ENCODE measurements at places on chromosomes 1 and 21.

- no peak for DNase-seq
These were observed 88.3 kb downstream of the KCNJ6 start for GRCh38 chr21:37827913-37828312.

- DNase-seq, result no peak
These were observed 18.5 kb downstream of the SLC16A1 start for GRCh38 chr1:112937495-112937894.

DNA sequence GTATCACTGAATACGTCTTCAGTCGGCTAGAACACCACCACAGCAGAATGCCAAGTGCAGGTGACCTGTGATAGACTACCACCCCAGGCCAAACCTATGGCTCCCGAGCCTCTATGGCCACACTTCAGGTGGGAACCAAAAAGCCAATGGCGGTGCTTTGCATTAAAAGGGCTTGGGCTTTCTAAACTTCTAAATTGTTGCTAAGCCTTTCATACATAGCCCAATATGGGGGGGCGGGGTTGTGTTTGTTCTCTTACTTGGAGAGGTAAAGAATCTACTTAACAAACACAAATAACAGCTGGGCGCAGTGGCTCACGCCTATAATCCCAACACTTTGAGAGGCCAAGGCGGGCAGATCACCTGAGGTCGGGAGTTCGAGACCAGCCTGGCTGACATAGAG lies 19.7 kb downstream of the USP48 start:
- no peak for DNase-seq

DNA sequence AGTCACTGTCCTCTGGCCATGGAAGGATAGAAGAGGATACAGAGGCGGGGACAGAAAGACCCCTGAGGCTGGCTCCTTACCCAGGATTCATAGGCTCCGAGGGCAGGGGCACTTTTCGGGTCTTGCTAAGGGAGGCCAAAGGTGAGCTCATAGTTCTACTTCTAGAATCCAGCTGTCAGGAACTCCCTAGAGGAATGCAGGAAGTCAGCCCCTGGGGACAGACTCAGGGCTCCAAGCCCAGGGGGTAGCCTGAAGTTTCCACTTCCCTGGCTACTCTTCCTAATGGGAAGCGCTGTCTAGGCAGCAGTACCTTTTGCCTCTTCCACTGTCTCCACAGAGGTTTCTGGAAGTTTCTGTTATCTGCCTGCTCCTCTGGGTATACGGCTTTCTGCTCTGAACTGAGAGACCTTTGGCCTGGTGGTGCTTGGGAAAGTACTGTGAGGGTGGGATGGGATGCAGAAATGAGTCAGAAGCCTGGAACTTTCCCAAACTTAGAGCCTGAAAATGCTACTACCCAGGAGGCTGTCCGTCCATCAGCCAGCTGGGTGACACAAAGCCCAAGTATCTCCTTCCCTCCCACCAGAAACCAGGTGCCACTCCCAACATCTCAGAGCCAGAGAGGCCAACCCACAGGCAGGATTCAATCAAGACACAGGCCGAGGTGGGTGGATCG lies 3.6 kb downstream of the UBXN11 start:
- DNase-seq, result no peak

- DNase-seq, result no peak
These were observed 14.5 kb downstream of the PLA2G4A start for GRCh38 chr1:186843226-186843625.

DNA sequence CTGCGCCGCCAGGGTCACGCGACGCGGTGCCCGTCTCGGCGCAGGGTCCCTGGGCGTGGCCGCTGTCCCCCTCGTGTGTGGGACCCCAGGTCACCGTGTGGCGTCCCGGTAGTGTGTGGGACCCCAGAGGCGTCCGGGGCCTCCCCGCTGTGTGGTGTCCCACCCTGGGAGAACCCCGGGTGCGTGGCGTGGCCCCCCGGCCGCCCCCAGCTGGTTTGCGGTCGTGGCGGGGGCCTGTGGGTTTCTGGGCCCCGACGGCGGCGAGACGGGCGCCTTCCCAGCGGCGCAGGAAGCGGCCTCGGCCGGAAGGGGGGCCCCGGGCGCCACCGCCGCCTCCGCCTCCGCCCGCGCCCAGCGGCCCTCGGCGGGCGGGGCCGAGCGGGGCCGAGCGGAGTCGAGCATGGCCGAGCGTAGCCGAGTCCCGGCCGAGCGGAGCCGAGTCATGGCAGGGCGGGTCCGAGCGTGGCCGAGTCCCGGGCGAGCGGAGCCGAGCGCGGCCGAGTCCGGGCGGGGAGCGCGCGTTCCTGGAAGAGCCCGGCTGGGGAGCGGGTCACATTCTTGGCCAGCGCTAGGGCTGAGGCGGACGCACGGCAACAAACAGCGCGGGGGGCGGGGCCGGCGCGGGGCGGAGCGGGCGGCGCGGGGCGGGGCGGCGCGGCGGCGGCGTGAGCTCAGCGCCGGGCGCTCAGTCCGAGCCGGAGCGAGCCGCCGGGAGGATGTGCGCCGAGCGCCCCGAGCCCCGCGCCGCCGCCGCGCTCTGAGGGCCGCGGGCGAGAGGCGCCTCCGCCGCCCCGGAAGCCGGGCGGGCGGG lies 568 bp upstream of the SKI start:
- DNase-seq, result peak; percentile 77

DNA sequence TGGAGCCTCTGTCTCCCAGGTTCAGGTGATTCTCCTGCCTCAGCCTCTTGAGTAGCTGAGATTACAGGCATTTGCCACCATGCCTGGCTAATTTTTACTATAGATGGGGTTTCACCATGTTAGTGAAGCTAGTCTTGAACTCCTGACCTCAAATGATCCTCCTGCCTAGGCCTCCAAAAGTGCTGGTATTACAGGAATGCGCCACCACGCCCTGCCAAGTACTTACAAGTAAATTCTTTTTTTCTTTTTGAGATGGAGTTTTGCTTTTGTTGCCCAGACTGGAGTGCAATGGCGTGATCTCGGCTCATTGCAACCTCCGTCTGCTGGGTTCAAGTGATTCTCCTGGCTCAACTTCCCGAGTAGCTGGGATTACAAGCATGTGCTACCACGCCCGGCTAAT lies 42.5 kb downstream of the RPRD2 start:
- DNase-seq, result no peak

- DNase-seq, result no peak
These were observed 95.9 kb downstream of the ZC3H11B start for GRCh38 chr1:219517031-219517430.

GRCh38 chr1:204080163-204080903 lies 7.4 kb downstream of the SOX13 start:
- DNase-seq, result peak; percentile 97

- DNase-seq, result no peak
These were observed 62.6 kb downstream of the SPAG17 start for GRCh38 chr1:118122234-118123004.

DNA sequence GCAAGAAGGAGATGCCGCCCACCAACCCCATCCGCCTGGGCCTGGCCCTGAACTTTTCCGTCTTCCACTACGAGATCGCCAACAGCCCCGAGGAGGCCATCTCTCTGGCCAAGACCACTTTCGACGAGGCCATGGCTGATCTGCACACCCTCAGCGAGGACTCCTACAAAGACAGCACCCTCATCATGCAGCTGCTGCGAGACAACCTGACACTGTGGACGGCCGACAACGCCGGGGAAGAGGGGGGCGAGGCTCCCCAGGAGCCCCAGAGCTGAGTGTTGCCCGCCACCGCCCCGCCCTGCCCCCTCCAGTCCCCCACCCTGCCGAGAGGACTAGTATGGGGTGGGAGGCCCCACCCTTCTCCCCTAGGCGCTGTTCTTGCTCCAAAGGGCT lies 732 bp downstream of the SFN start:
- DNase-seq, result no peak

DNA sequence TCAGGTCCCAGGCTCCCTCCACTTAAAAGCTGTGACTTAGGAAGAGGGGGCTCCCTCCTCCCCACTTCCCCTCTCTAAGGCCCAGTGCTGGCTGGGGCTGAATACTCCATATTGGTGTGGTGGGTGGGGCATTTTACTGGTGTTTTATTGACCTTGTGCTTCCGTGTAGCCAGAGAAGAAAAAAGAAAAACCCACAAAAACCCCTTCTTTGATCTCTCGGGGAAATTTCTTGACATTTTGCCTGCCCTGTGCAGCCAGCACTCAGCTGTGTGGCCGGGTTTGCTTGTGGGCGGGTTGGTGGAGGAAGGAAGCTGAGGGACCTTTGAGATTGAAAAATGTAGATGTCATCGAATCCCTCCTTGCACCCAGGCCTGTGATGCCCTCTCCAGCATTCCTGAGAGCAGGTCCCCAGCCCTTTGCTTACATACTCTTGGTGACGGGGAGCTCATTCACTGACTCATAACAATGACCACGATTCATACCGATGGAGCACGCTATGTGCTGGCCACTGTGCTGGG lies 24.8 kb downstream of the TNFRSF8 start:
- no peak for DNase-seq

DNA sequence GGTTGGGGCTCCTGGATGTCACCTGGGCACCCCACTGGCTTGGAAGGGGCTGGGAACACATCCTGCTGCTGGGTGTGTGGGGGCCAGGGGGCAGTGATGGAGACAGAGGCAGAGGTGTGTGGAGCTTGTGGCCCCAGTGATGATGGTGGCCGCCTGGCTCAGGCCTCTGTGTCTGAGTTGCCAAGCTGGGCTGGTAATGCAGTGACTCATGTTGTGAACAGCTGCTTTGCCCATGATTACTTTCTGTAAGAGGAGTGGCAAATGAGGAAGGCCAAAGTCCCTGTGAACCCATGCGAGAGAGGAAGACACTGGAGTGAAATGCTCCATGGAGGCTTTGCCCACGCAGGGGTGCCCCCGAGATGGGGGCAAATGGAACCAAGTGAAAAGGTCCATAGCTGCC lies 86.8 kb downstream of the KCNJ6 start:
- DNase-seq, result no peak

DNA sequence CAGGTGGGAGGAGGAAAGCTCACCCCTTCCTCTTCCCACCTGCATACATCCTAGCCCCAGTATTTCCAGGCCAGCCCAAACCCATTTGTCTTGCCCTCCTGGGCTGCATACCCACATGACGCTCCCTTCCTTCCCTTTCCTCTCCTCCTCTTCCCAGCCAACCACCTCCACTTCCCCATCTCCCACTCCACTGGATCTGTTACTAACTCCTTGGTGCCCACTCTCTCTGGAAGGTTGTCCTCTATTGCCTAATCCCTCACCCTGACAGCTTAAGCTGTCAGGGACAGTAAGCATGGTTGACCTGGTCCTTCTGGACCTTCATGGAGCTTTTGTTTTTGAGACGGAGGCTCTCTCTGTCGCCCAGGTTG lies 23.0 kb upstream of the SYNC start:
- DNase-seq, result no peak

DNA sequence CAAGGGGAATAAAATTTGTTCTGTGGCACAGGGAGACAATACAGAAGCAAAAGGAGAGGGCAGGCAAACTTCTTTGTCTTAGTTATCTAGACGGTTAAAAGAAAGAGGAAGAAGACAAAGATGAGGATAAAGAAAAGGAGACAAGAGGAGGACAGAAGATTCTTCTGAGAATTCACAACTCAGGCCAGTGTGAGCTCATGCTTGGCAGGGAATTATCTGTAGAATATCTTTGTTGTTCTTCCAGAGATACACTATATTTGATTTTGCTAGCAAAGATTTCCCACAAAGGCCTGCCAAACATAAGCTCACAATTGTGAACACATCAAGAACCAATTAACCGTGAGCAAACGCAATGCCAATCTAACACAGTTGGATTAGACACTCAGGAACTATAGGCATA lies 21.4 kb downstream of the SLC16A1 start:
- DNase-seq, result no peak

DNA sequence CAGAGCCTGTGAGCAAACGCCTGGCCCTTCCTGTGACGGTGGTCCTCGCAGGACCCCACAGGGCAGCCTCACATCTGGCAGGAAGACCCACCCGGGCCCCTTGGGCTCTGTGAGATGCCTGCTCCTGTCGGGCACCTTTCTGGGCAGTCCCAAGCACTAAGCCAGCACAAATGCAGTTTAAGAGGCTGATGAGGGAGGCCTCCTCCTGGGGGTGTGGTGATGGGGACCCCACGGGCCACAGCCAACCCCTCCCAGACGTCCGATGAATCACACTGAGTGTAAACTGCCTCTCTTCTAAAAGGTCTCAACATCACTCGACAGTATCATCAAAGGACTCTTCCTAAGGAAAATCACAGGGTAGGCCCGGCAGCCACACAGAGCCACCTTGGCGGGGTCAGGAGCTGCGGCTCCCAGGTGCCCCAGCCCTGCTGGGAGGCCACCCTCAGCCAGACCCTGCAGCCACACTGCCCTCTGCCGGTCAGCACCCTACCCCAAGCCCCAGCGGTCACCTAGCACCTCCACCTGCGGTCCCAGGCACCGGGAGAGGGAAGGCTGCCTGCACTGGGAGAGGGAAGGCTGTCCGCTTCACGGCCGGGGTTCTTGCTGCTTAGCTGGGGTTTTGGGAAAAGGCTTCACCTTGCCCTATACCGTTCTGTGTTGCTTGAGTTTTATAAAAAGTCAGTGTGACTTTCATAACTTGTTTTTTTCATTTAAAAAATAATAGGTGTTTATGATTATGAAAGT lies 3.9 kb upstream of the PRKCZ start:
- DNase-seq, result no peak

GRCh38 chr1:111593403-111594305 lies 25.9 kb upstream of the RAP1A start:
- no peak for DNase-seq

GRCh38 chr1:246267896-246268295 lies 239.2 kb downstream of the SMYD3 start:
- DNase-seq, result no peak

GRCh38 chr1:15757016-15757543 lies 1.5 kb upstream of the FBLIM1 start:
- DNase-seq, result no peak

DNA sequence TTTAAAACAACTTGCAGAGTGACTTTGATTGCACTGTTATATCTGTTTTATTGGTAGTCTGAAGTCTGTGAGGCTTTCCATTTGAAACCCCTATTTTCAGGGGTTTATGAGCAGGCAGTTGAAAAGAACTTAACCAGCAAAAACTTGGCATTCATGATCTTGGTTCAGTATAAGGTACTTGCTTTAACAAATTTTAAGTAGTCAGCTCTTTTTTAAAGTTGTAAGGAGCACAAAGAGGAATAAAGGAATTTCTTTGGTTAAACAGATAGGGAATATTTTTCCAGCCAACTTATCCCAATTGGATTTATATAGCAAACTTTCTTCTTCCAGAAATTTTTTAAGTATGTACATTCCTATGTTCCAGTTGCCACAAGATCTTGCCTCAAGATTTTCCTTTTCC lies 138.2 kb downstream of the RASAL2 start:
- no peak for DNase-seq

DNA sequence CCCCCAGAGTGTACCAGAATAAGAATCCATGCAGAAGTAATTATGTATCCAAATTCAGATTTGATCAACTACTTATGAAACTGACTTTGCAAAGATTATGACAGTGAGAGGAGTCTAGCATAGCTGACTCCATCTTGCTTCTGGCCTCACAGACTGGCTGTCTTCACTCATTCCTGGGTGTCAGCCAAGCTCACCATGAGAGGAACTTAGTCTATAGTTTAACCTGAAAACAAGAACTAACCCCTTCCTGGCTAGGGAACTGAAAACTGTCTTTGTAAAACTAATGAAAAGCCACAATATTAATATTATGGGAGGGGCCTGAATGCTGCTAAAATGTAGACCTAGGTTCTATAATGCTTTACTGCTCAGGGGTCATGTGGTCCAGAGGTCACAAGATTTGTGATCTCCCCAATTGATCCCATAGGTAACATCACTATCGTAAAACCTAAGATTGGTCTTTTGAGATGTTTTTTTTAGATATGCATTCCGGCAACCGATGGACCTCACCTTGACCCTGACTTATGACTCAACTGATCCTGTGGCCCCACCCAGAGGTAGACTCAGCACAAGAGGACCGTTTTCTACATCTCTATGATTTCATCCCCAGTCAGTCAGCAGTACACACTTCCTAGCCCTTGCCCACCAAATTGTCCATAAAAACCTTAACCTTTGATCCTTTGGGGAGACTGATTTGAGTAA lies 55.2 kb downstream of the ATP1B1 start:
- DNase-seq, result no peak
